ENCODE measurements at places on chromosomes 6 and 20. TPM values are rescaled to one million over a fixed set of nuclear protein-coding genes. Genes with fewer than 3 reads are reported as not detected.

DNA sequence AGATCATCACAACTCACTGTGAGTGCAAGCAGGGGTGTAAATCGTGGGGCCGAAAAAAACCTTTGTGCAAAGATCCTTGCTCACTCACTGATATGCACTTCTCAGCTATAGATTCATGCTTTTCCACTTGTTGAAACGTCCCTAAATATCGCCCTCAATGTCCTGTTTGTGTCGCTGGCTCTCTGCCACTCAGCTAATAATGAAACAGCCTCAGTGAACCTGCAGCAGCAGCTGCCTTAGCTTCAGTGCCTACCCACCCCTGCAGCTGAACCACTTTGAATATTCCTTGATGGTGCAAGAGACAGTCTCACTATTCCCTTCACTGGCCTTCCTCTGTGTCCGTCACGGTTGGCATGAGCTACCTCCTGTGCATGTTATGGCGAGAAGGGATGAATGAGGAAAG is 128.9 kb upstream of the NAA20 start:
- DNase-seq = no peak

The SLC22A1 gene
- 3.3 TPM for total RNA-seq

GRCh38 chr6:143026696-143027449 is 33.8 kb upstream of the AIG1 start:
- DNase-seq = no peak

The DEFB126 gene
- not detected for total RNA-seq

The TJAP1 gene
- total RNA-seq = 31.0 TPM

DNA sequence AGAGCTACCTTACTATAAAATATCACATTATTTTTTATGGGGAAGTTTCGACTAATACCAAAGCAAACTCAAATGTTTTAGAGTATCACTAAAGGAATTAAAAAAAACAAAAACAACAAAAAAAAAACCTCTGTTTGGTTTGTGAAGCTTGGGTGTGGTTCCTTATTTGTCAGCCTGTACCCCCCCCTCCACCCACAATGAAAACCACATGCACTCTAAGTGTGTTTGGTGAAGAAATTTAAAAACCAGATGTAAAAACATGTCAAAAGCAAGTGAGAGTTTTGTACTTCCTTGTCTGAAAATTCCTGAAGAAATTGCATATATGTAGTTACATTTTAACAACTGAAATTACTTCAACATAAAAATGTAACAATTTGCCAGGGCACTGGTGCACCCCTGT is 3.1 kb downstream of the STK38 start:
- DNase-seq = no peak

GRCh38 chr6:24836109-24836508 is 37.4 kb upstream of the ARMH2 start:
- DNase-seq = no peak

- no peak for DNase-seq
Measured at GRCh38 chr6:7677229-7677628, 48.7 kb upstream of the BMP6 start.

The SNX14 gene
- 70.8 TPM for total RNA-seq

DNA sequence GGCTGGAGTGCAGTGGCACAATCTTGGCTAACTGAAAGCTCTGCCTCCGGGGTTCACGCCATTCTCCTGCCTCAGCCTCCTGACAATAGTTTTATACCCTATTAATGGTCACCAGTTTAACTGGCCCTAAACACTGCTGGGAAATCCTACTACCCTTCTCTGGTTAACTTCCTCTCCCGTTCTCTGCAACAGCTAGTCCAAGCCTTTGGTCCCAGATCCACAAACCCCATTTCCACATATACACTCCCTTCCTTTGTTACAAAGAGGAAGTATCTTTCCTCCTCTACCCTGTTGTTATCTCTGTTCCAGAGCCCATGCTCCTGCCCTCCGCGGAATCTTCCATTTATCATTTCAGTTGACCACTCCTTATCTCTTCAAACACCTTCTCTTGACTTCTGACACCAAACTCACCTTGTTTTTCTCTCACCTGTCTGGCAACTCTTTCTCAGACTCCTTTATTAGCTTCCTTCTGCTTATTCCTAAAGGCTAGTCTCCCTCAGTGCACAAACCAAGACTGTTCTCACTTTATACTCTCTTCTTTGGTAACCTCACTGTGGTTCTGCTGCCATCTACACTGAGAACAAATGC is 25.0 kb upstream of the TBC1D22B start:
- no peak for DNase-seq

The PGBD1 gene
- 8.5 TPM for total RNA-seq
